ENCODE measurements at places on chromosomes 13 and 19.

- peak overlapping the region; percentile 24 for H3K27ac ChIP-seq
- H3K4me3 ChIP-seq: no peak overlapping the region
- H3K27me3 ChIP-seq: no peaks in the 10 kb centered on the region
Observed at GRCh38 chr13:44796597-44797490, 192.4 kb downstream of the NUFIP1 start.

DNA sequence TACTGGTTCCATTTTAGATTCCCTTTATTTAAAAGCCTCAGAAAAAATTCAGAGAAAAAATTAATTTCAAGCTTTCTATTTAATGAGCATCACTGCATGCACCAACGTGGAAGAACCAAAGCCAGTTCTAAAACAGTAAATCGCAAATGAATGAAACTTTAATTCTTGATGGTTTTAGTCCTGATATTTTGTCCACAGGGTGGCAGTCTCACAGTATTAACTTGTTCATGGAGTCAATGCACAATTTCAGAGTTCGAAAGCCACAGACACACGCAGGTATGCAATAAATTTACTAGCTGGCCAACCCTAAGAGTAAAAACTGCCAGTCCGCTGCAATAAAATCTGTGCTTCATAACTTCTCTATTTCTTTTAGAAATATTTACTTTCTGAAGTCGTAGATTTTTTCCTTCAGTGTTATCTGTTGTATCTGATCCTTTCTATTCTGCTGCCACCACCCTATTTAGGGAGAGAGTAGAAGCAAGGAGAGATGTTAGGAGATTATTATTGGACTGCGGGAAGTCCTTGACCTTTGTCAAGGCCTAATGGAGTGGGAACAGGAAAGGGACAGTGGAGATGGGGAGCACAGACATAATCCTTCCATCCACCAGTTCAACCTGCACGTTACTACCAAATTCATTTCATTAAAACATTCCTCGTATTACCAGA lies 7.0 kb upstream of the WBP4 start:
- no peaks in the 10 kb centered on the region for H3K27me3 ChIP-seq
- peak overlapping the region; percentile 17 for H3K27ac ChIP-seq
- no peaks in the 10 kb centered on the region for H3K36me3 ChIP-seq
- H3K4me1 ChIP-seq: peaks cover 9% of the 10 kb centered on the region

- no peaks in the 10 kb centered on the region for H3K36me3 ChIP-seq
- H3K4me3 ChIP-seq: no peak overlapping the region
- no peaks in the 10 kb centered on the region for H3K27me3 ChIP-seq
- DNase-seq: no peak
- no peak overlapping the region for H3K27ac ChIP-seq
- no peaks in the 10 kb centered on the region for H3K4me1 ChIP-seq
Observed at GRCh38 chr13:109418111-109418510, 368.3 kb downstream of the IRS2 start.

DNA sequence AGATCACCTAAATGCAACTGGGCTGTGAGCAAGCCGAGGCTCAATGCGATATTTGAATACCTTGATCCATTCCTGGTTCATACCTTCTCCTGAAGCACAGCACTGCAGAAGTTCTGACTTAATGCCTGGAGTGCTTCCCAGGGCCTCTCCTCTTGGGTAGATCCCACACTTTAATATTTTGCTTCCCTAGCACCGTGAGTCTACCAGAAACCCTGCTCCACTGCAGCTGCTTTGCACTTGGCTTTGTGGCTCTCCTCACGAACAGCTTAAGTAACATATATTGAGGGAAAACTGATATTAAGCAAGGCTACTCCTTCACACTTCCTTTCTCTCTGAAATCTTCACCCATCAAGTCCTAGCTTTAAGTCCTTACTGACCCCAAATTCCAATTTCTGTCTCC lies 51.6 kb upstream of the C13orf42 start:
- no peak for DNase-seq
- H3K4me3 ChIP-seq: no peak overlapping the region
- no peak overlapping the region for H3K27ac ChIP-seq
- no peaks in the 10 kb centered on the region for H3K4me1 ChIP-seq
- H3K36me3 ChIP-seq: no peaks in the 10 kb centered on the region

- no peak overlapping the region for H3K27ac ChIP-seq
- H3K4me3 ChIP-seq: no peak overlapping the region
- no peak for DNase-seq
- no peaks in the 10 kb centered on the region for H3K4me1 ChIP-seq
- no peaks in the 10 kb centered on the region for H3K36me3 ChIP-seq
Observed at GRCh38 chr13:99862244-99862643, 109.3 kb downstream of the ZIC5 start.

DNA sequence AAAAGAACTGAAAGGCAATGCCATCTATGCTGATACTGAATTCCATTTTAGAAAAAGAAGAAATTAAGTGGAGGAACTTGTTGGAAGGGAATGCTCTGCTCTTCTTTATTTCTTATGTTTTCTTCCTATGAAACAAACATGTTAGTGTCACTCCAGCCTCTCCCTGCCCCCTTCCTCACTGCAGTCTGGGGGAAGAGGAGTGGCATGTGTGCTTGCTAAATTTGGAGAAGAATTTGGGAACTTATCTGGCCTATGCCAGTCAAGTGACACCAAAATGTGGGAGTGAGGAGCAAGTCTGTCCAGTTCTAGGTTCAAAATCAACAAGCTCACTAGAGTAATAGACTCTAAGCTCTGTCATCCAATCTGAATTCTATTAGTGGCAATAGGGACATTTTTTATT lies 214.6 kb downstream of the RBM26 start:
- no peaks in the 10 kb centered on the region for H3K4me1 ChIP-seq
- H3K4me3 ChIP-seq: no peak overlapping the region
- H3K36me3 ChIP-seq: no peaks in the 10 kb centered on the region
- H3K27me3 ChIP-seq: no peaks in the 10 kb centered on the region

- H3K4me1 ChIP-seq: no peaks in the 10 kb centered on the region
- H3K4me3 ChIP-seq: no peak overlapping the region
- no peak for DNase-seq
- no peaks in the 10 kb centered on the region for H3K36me3 ChIP-seq
- H3K27me3 ChIP-seq: peaks cover 34% of the 10 kb centered on the region
Observed at GRCh38 chr13:52846567-52847321, 1.7 kb downstream of the PCDH8 start.

GRCh38 chr19:4077800-4078684 lies 11.3 kb upstream of the ZBTB7A start:
- no peaks in the 10 kb centered on the region for H3K27me3 ChIP-seq
- peaks cover 9% of the 10 kb centered on the region for H3K4me1 ChIP-seq
- peak overlapping the region; percentile 68 for H3K4me3 ChIP-seq

- no peak overlapping the region for H3K4me3 ChIP-seq
- no peaks in the 10 kb centered on the region for H3K36me3 ChIP-seq
Observed at GRCh38 chr19:28862238-28862637, 350.7 kb downstream of the UQCRFS1 start.

DNA sequence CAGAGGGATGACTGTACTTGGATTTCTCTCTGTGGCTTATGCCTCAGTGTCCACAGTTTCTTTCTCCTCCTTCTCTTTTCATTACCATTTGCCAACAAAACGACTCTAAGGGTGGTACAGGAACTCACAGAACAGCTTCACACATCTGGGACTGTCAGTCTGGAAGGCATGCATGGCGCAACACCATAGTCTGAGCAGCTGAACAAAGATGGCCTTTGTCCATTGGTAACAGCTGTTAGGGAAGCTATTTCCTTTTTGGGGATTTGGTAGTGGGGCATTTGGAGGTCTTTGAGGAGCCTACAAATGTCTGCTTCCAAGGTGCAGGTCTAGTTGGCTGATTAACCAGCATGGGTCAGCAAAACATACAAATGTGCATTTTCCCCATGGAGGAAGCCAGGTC lies 81.4 kb upstream of the PCDH8 start:
- no peak overlapping the region for H3K27ac ChIP-seq
- no peaks in the 10 kb centered on the region for H3K27me3 ChIP-seq
- no peaks in the 10 kb centered on the region for H3K36me3 ChIP-seq
- no peaks in the 10 kb centered on the region for H3K4me1 ChIP-seq
- H3K4me3 ChIP-seq: no peak overlapping the region

- H3K4me1 ChIP-seq: peaks cover 10% of the 10 kb centered on the region
- no peak overlapping the region for H3K27ac ChIP-seq
- DNase-seq: peak; percentile 25
- H3K27me3 ChIP-seq: no peaks in the 10 kb centered on the region
- H3K4me3 ChIP-seq: no peak overlapping the region
- H3K36me3 ChIP-seq: no peaks in the 10 kb centered on the region
Observed at GRCh38 chr19:45643024-45643926, 4.1 kb upstream of the EML2 start.

DNA sequence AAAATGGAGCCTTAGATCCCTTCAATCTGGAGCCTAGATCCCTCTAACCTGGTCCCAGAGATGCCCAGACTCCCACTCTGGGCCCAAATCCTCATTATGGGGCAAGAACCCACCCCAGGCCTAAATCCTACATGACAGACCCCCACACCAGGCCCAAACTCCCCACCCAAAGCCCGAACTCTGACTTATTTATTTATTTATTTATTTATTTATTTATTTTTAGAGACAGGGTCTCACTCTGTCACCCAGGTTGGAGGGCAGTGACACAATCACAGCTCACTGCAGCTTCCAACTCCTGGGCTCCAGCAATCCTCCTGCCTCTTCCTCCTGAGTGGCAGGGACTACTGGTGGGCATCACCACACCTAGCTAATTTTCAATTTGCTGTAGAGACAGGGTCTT lies 12.0 kb downstream of the FBN3 start:
- no peaks in the 10 kb centered on the region for H3K27me3 ChIP-seq
- no peak overlapping the region for H3K27ac ChIP-seq
- H3K4me1 ChIP-seq: no peaks in the 10 kb centered on the region
- no peak for DNase-seq
- H3K36me3 ChIP-seq: no peaks in the 10 kb centered on the region

- H3K27ac ChIP-seq: no peak overlapping the region
- H3K4me3 ChIP-seq: peak overlapping the region; percentile 29
- no peak for DNase-seq
- H3K36me3 ChIP-seq: no peaks in the 10 kb centered on the region
Observed at GRCh38 chr13:27920677-27921420, 1.0 kb downstream of the PDX1 start.

DNA sequence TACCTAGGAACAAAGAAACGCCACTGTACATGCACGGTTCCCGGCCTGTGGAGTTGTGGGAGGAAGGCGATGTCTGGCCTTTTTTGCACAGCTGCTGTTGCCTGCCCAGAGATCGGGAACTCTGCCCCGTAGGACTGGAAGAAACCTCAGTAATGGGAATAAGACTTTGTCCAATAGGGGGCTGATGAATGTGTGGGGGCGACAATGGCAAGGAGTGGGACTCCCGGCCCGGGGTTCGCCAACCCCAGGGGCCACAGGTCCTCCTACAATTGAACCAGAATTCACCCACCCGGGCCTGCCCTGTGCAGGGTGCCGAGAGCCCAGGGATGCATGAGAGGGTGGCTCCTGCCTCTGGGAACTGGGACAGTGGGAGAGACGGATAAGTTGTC lies 2.0 kb upstream of the CEBPA start:
- H3K4me3 ChIP-seq: peak overlapping the region; percentile 84
- no peak overlapping the region for H3K27ac ChIP-seq

DNA sequence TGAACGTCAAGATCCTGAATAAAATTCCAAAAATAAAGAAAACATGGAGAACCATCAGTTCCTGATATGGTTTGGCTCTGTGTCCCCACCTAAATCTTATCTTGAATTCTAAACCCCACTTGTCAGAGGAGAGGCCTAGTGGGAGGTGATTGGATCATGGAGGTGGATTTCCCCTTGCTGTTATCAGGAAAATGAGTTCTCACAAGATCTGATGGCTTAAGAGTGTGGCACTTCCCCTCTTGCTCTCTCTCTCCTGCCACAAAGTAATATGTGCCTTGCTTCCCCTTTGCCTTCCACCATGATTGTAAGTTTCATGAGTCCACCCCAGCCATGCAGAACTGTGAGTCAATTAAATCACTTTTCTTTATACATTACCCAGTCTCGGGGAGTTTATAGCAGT lies 827.4 kb downstream of the GPC5 start:
- H3K4me3 ChIP-seq: no peak overlapping the region
- no peak for DNase-seq
- no peaks in the 10 kb centered on the region for H3K27me3 ChIP-seq
- no peak overlapping the region for H3K27ac ChIP-seq
- no peaks in the 10 kb centered on the region for H3K36me3 ChIP-seq

GRCh38 chr13:51036418-51036817 lies 74.7 kb downstream of the C13orf42 start:
- no peaks in the 10 kb centered on the region for H3K27me3 ChIP-seq
- no peak overlapping the region for H3K4me3 ChIP-seq
- no peaks in the 10 kb centered on the region for H3K36me3 ChIP-seq
- H3K27ac ChIP-seq: no peak overlapping the region
- no peak for DNase-seq

DNA sequence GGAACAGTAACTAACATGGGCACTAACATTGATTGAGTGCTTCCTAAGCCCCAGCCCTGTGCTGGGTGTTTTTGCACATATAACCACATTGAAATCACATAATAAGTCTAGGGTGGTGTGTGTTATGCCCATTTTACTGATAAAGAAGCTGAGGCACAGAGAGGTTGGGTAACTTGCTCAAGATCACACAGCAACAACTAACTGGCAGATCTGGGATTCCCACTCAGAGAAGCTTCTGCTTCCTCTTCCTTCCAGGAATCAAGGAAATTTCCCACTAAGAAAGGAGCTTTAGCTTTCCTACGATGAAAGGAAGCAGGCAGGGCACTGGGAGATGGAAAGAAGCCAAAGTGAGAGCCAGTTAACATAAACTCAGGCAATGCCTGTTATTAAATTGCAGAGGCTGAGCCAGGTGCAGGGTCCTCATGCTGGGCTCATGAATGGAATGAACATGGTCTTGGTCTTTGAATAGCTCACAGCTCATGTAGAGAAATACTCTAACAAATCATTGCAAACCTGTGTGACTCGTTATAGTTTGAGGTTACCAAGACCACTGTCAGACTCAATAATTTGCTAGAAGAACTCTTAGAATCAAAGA lies 10.1 kb downstream of the SSC5D start:
- H3K4me3 ChIP-seq: no peak overlapping the region
- DNase-seq: no peak
- no peaks in the 10 kb centered on the region for H3K36me3 ChIP-seq
- peaks cover under 1% of the 10 kb centered on the region for H3K4me1 ChIP-seq
- no peak overlapping the region for H3K27ac ChIP-seq
- H3K27me3 ChIP-seq: no peaks in the 10 kb centered on the region

DNA sequence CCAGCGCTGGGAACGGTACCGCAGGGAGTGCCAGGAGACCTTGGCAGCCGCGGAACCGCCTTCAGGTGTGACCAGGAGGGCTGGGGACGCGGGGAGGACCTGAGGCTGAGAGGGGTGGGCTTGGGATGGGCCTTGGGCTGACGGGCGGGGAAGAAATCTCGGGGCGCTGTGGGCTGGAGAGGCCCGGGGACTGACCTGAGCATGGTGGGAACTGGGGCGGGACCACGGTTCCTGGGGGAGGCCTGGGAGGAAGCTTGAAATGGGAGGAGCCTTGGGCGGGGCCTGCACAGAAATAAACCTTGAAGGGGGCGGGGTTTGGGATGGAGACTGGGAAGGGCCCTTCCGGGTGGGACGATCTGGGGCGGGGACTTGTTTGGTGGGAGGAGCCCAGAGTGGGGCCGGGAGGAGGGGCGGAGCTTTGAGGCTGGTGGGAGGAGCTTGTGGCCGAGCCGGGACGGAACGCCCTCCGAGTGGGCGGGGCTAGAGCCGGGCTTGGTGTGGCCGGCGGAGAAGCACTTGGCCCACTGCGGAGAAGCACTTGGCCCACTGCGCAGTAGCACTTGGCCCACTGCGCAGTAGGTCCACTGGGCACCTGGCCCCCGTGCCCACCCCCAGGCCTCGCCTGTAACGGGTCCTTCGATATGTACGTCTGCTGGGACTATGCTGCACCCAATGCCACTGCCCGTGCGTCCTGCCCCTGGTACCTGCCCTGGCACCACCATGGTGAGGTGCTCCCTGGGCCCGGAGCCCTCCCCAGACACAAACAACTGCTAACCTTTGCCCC lies 2.8 kb downstream of the GIPR start:
- H3K36me3 ChIP-seq: no peaks in the 10 kb centered on the region
- DNase-seq: no peak
- peaks cover 30% of the 10 kb centered on the region for H3K27me3 ChIP-seq
- H3K27ac ChIP-seq: no peak overlapping the region

Data from ascending aorta (tissue), 2 donors.